Ureter (tissue), 1 donor: ENCODE measurements at places on chromosomes 12 and 14.

DNA sequence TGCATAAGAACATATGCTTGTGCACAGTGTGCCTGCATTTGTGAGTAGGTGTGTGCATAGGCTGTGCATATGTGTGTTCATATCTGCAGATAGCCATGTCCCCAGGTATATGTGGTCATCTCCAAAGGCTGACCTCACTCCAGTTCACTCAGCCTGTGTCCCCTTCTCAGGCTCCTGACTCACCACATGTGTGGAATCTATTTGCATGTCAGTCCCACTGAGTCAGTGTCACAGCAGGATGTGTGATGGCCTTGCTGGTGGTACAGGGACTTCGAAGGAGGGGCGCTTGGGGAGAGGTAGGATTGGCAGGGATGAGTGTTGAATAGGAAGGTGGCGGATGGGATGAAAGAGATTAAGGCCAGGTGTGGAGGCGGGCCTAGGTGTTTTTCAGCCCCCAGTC lies 35.5 kb downstream of the KRT80 start:
- DNase-seq, result no peak

- peak; percentile 87 for DNase-seq
Measured at GRCh38 chr14:23068789-23069412, 11.6 kb upstream of the CDH24 start.

GRCh38 chr12:59643550-59643949 lies 47.7 kb downstream of the SLC16A7 start:
- no peak for DNase-seq

DNA sequence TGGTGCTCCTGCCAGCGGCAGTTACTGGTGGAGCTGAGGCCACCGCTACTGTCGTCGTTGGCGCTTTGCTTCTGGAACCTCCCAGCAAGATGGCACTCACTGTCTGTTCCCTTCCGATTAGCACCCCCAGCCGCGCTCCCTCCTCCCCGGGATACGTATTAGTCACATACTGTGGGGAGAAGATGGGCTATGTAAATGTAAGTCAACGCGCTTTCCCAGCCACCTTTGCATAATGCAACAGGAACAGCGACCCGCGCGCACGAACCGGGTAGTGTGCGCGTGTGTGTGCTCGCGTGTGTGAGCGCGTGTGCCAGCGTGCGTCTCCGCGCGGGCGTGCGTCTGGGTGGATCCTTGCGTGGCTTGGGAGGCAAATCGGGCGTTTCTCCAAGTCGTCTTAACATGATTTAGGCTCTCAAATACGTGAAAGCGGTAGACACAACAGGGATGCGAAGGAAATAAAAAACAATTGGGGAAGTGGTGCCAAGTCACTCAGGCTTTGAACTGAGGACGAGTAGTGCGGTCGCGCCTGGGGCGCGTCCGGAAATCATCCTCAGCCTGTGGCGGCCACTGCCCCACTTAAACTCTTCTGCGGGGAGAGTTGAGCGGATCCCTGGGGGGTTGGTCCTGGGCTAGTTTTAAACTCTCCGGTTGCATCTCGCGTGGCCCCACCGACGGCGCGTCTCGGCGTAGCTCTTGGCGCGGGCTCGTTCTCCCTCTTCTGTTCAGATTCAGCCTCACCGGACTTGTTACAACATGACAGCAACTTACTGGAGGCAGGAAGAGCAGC lies 1.8 kb downstream of the FLRT2 start:
- DNase-seq, result peak; percentile 68

DNA sequence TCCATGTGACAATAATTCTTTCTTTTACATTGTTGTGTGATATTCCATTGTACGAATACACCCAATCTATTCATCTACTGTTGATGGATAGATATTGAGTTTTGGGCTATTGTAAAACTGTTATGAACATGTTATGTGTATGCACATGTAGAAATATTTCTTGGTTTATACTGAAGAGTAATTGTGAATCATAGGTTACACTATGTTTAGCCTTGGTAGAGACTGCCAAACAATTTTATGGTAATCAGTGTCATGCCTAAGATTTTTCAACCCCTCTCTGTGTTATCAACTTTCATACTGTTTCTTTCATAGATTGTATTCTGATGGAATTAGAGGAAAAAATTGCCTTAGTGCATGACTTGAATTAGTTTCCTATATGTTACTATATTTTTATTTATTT lies 39.5 kb downstream of the FRMD6 start:
- no peak for DNase-seq

DNA sequence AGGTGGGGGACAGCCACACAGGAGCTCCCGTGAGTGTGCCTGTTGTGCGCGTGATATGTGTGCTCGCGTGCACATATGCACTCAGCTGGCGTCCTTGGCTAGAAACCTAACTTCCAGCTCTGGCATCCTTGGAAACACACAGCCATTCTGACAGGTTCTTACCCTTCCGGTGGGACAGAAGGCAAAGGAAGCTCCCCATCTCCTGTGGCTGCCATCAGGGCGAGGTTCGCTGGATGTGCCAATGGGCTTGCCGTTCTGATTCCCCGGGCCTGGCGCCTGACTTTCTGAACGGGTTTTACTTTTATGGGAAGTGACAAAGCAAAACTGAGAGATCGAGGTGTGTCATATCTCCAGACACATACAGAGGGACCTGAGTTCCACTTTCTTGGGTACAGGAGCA lies 124.7 kb downstream of the PAPOLA start:
- DNase-seq, result no peak

DNA sequence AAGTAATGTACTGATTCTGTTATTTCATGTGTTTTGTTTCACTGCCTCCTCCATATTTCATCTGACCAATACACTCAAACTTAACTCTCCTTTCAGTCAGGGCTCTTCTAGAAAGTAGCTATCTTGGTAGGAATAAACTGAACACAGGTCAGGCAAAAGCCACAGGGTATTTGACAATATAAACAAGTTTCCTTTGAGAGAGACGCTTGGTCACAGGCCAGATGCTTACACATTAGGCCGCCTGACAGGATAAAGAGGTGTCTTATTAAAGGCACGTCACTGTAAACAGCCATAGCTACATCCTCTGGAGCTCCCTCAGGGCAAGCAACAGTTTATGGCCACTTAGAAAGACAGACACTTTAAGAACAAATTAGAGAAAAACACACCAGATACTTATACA lies 607.5 kb downstream of the SLC6A15 start:
- DNase-seq, result no peak

DNA sequence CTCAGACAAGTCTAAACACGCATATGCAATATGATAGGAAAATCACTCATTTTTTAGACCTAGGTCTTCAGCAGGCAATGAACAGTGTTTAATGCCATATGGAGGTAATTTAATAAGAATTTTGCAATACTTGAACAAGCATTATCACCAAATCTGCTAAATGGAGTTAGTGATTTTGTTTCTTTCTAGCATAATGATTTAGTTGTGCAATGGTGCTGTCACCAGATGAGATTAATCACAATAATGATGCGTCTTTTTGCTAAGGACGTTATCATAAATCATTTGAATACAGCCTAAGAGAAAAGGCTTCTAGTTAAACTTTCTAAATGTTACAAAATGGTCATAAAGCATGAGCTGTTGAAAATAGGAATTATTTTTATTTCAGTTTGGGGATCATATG lies 170.0 kb upstream of the SLC16A7 start:
- no peak for DNase-seq

GRCh38 chr12:16163146-16163545 lies 114.3 kb downstream of the SLC15A5 start:
- DNase-seq, result no peak

DNA sequence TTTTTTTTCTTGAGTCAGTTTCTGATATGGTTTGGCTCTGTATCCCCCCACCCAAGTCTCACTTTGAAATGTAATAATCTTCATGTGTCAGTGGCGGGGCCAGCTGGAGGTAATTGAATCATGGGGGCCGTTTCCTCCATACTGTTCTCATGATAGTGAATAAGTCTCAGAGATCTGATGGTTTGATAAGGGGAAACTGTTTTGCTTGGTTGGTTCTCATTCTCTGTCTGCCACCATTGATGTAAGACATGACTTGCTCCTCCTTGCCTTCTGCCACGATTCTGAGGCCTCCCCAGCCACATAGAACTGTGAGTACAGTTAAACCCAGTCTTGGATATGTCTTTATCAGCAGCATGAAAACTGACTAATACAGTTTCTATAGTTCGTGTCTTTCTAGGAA lies 42.9 kb downstream of the WNK1 start:
- no peak for DNase-seq

DNA sequence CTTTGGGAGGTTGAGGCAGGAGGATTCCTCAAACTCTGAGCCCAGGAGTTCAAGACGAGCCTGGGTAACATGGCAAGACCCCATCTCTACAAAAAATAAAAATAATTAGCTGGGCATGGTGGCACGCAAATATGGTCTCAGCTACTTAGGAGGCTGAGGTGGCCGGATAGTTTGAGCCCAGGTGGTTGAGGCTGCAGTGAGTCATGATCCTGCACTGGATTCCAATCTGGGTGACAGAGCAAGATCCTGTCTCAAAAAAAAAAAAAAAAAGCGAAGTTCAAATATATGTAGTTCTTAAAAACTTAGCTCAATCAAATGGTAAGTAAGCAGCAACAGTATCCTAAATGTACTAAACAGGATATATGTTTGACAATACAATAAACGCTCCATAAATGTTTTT lies 85.5 kb upstream of the SSTR1 start:
- no peak for DNase-seq

- no peak for DNase-seq
Measured at GRCh38 chr12:2406903-2407302, 354.1 kb downstream of the CACNA1C start.

- no peak for DNase-seq
Measured at GRCh38 chr14:96582411-96582961, 80.3 kb downstream of the PAPOLA start.

DNA sequence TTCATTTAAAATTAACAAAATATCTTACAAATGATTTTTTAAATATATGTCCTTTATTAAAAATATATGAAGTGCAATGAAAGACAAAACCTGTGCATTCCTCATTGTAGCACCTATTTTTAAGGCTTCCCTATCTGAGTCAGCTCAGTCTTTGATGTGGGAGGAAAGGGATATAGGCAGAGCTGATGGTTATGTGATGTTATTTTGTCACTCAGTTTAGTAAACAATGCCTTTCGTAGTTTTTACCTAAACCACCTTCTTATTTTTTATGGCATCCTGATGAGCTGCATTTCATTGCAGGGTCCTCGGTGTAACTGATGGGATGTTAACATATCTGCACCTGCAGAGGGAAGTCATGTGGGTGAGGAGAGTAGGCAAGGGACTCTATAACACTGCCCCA lies 58.9 kb upstream of the FRMD6 start:
- no peak for DNase-seq

GRCh38 chr12:130320536-130320935 lies 17.2 kb upstream of the PIWIL1 start:
- no peak for DNase-seq

DNA sequence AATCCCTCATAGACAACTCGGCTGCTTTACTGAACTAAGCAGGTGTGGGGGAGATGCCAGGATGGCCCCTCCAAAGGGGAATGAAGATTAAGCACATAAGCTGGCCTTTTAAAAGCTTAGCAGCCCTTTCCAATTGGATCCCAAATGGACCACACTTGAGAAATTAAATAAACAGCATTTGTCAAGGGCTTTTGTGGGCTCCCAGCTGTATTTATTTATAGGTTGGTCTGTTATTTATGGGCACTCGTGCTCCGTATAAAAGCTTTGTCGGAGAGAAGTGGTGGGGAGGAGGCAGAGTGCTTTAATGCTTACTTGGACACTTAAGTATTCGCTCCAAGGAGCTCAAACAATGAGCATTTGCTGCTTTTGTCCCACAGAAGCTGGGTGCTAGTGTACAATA lies 580.2 kb downstream of the MED13L start:
- DNase-seq, result no peak

- no peak for DNase-seq
Measured at GRCh38 chr12:106296179-106296877, 6.2 kb upstream of the TCP11L2 start.

DNA sequence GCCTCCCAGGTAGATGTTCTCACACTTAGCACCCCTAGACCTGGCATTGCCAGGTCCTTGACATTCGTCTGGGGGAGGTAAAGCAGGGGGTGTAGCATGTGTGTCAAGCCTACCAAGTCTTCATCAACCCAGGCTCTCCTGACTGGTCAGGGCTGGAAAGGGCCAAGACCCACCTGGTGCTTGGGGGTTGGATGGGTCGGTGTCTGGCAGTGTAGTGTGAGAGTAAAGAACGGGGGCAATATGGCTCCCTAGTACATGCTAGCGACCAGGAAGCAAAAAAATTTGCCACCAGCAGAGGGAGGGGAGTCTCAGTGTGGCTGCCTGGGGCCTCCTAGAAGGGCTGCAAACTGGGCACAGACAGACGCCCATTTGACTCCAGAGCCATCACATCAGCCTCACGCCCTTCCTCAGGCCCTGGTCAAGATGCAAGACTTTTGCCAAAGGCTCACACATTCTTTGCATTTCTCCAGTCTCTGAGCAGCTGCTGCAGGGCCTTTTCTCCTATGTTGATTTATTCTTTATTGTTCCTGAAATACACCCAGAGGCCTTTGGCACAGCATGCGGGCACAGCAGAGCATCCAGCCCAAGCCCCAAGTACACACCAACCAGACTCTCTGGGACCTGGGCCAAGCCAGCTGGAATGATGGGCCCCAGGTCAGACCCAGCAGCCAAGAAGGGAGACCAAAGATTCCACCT lies 38.3 kb upstream of the PNMA1 start:
- peak; percentile 83 for DNase-seq

DNA sequence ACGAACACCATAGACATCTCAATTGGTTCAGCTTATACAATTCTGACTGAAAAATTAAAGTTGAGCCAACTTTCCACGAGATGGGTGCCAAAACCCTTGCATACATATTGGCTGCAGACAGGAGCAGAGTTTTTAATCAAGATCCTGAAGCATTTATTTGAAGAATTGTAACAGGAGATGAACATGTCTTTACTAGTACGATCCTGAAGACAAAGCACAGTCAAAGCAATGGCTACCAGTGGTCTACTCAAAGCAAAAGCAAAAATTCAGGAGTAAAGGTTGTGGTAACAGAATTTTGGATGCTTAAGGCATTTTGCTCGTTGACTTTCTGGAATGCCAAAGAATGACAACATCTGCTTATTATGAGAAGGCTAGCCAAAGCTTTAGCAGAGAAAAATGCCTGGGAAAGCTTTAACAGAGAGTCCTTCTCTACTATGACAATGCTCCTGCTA lies 20.7 kb downstream of the ZDHHC17 start:
- no peak for DNase-seq

DNA sequence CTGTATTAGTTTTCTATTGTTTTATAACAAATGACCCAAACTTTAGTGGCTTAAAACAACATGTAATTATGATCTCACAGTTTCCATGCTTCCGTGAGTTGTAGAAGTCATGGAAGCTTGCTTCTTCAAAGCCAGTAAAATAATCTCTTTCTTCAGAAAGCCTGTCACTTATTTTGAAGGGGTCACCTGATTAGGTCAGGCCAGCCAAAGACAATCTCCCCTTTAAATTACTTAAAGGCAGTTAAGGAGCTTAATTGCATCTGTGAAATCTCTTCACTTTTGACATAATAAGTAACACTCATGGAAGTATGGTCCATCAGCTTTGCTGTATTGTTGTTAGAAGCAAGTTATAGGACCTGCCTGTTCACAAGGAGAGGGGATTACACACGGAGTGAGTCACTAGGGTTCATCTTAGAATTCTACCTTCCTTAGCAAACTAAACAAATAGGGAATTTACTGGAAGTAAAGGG lies 89.8 kb downstream of the FAR2 start:
- DNase-seq, result no peak
